ENCODE measurements at places on chromosomes 12 and 14. TPM values are rescaled to one million over a fixed set of nuclear protein-coding genes. Genes with fewer than 3 reads are reported as not detected.

The STXBP6 gene
- not detected for total RNA-seq

The MFAP5 gene
- total RNA-seq, result not detected

The WNT5B gene
- 0.69 TPM for total RNA-seq

The RIPK3 gene
- total RNA-seq, result 39.2 TPM

The NTS gene
- total RNA-seq, result not detected

The TPH2 gene
- not detected for total RNA-seq

The KCNC2 gene
- not detected for total RNA-seq

The CLEC4C gene
- 0.44 TPM for total RNA-seq

The KRT74 gene
- not detected for total RNA-seq

The DCN gene
- total RNA-seq, result not detected

The IL22 gene
- not detected for total RNA-seq

The FAM186B gene
- 0.93 TPM for total RNA-seq
